Progenitor cell of endocrine pancreas (in vitro differentiated cells): ENCODE measurements at places on chromosomes 5 and 9. TPM values are rescaled to one million over a fixed set of nuclear protein-coding genes. Genes with fewer than 3 reads are reported as not detected.

GRCh38 chr9:20340511-20340861, 281.8 kb downstream of the MLLT3 start:
- H3K27ac ChIP-seq: no peak overlapping the region
- H3K36me3 ChIP-seq: no peaks in the 10 kb centered on the region
- no peaks in the 10 kb centered on the region for H3K27me3 ChIP-seq
- DNase-seq: no peak
- no peak overlapping the region for H3K4me3 ChIP-seq

DNA sequence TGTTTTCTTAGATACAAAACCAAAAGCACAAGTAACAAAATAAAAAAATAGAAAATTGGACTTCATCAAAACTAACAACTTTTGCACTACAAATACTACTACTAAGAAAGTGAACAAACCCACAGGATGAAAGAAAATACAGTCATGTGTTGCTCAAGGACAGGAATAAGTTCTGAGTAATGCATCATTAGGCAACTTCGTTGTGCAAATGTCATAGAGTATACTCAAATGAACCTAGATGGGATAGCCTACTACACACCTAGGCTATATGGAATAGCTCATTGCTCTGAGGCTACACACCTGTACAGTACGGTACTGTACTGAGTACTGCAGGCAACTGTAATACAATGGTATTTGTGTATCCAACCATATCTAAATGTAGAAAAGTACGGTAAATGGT, 88.3 kb downstream of the RAPGEF1 start:
- no peak overlapping the region for H3K4me3 ChIP-seq
- H3K27ac ChIP-seq: no peak overlapping the region
- DNase-seq: no peak
- peaks cover 23% of the 10 kb centered on the region for H3K4me1 ChIP-seq

Gene CCDC69
- 3.6 and 4.6 TPM in 2 replicates for total RNA-seq

DNA sequence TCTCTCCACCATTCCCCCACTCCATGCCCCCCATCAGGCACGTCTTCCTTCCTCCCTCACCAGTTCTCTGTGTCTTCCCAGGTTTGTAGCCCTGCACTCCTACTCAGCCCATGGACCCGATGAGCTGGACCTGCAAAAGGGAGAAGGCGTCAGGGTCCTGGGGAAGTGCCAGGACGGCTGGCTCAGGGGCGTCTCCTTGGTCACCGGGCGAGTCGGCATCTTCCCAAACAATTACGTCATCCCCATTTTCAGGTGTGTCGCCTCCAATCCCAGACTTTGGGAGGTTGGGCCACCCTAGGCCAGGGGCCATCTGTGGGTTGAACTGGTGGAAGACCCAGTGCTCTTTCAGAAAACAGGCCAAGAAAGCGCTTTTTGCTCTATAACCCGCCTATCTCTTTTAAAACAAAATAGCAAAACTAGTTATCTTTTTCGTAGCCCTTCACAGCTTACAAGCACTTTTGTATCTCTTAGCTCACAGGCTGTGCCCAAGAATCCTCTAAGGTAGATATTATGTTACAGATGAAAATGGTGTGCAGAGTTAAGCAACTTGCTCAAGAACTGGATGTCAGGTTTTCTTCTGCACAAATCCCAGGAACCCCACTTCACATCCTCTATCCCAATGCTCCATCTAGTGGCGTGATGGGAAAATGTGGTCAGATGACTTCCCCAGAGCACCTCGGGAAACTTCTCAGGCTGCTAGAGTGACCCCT, 56.2 kb downstream of the PLAC8L1 start:
- H3K4me3 ChIP-seq: no peak overlapping the region
- peaks cover 3% of the 10 kb centered on the region for H3K4me1 ChIP-seq
- peak; percentile 41 for DNase-seq

DNA sequence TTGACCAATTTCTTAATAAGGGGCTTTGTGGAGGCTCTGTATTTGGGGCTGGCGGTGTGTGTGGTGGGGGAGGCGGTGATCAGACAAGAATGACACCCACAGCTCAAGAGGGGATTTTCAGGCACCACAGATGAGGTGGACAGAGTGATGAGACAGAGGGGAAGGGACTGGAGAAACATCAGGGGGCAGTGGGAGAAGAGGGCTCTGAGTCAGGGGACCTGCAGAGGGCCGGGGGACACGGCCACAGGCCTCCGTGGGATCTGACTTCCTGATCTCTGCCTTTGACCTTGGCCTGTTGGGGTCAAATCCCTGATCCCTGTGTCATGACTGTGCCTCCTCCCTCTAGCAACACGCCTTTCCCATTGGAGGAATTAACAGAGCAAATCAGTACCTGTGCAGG, 197.7 kb downstream of the C9orf50 start:
- peaks cover 36% of the 10 kb centered on the region for H3K27me3 ChIP-seq
- peak overlapping the region; percentile 74 for H3K27ac ChIP-seq
- no peak for DNase-seq
- no peak overlapping the region for H3K4me3 ChIP-seq
- no peaks in the 10 kb centered on the region for H3K36me3 ChIP-seq
- H3K4me1 ChIP-seq: peaks cover 8% of the 10 kb centered on the region

Gene PCYOX1L
- total RNA-seq: 18.6 and 20.6 TPM in 2 replicates

Gene ANXA2R
- 0.87 and 0.93 TPM in 2 replicates for total RNA-seq

DNA sequence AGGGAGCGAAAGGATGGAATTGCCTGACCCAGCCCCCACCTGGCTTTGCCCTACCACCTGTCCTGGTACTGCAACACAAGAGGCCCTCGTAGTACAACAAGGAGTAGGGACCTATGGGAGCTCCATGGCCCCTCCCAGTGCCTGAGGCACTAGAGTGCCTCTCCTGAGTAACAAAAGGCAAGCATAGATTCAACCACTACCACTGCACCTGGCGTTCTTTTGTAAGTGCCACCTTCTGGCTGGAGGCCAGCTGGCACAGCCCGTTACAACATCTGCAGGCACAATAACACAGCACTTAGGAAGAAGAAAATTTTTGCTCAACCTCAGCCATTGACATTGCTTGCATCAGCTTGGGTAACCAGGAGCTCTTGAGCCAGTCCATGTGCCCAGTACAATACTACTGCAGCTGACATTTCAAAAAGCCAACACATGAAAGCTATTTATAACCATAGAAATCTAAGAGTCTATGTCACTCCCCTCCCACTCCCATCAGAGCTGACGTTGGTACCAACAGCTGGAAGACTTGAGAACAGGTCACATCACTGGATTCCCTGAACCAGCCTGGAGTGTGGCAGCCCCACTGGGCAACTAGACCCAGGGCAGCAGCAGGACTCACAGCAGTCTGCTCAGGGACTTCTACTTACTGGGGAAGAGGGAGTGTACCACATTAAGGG, 17.7 kb upstream of the FAM174A start:
- H3K27ac ChIP-seq: no peak overlapping the region
- no peaks in the 10 kb centered on the region for H3K27me3 ChIP-seq
- no peak overlapping the region for H3K4me3 ChIP-seq
- peaks cover 2% of the 10 kb centered on the region for H3K4me1 ChIP-seq
- no peak for DNase-seq

DNA sequence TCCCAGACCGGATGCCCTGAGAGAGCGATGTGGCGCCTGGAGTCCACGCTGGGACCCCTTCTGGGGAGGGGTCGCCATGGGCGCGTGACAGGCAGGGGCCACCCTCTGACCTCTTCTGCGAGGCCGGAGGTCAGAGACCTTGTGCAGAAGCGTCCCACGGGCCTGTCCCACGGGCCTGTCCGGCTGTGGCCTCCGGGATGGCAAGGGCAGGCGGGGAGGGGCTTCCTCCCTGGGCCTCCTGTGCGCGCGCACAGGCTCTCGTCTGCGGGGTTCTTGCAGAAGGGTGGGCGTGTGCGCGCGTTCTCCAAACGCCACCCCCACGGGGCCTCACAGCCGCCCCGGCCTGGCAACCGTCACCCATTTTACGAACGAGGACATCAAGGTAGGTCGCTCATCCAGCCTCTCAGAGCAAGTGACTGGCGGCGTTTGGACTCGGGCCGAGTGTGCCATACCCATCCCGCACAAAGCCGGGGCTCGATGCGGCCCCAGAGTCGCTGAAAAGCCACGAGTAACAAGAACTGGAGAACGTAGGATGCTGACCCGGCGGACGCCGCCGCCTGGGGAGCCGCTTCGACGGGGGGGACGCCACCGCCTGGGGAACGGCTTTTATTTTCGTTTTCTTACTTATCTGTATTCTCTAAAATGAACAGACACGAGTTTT, 897 bp downstream of the AHRR start:
- no peak overlapping the region for H3K4me3 ChIP-seq
- no peaks in the 10 kb centered on the region for H3K4me1 ChIP-seq
- no peak overlapping the region for H3K27ac ChIP-seq
- no peaks in the 10 kb centered on the region for H3K36me3 ChIP-seq

DNA sequence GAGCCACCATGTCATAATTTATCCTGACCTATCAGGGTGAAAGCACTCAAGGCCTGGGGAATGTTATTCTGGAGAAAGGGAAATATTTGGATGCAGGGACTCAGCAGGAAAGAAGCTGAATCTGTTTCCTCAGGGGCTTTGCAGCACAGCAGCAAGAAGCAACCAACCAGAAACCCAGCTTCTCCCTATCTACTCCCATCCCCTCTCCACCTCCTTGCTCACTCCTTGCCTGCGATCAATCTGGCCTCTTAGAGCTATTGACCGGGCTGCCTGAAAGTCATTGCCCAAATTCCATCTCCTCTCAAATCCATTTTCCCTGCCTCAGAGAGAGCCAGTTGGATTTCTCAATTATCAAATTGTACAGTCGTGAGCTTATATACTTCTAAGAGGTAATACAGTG, 542.0 kb upstream of the TRPC7 start:
- H3K36me3 ChIP-seq: no peaks in the 10 kb centered on the region
- H3K4me1 ChIP-seq: peaks cover 9% of the 10 kb centered on the region
- H3K27me3 ChIP-seq: no peaks in the 10 kb centered on the region
- DNase-seq: no peak
- no peak overlapping the region for H3K27ac ChIP-seq

DNA sequence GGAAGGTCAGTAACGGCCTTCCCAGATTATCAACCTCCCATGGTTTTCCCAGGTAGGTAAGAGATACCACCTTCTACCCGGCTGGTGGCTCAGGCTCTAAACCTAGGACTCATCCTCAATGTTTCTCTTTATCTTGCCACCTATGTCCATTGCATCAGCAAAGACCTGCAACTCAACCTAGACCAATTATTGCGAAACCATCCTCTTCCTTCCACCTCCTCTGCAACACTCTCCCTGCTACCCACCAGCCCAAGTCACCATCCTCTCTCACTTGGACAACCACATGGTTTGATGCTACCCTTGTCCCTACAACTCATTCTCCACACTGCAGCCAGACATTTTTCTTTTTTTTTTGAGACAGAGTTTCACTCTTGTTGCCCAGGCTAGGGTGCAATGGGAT, 65.4 kb upstream of the GDNF start:
- no peak for DNase-seq
- no peak overlapping the region for H3K4me3 ChIP-seq
- no peaks in the 10 kb centered on the region for H3K36me3 ChIP-seq
- no peaks in the 10 kb centered on the region for H3K4me1 ChIP-seq
- no peak overlapping the region for H3K27ac ChIP-seq
- no peaks in the 10 kb centered on the region for H3K27me3 ChIP-seq

- H3K36me3 ChIP-seq: no peaks in the 10 kb centered on the region
- H3K4me3 ChIP-seq: no peak overlapping the region
- no peaks in the 10 kb centered on the region for H3K4me1 ChIP-seq
- no peak overlapping the region for H3K27ac ChIP-seq
Measured at GRCh38 chr5:15363601-15364000, 136.4 kb upstream of the FBXL7 start.

DNA sequence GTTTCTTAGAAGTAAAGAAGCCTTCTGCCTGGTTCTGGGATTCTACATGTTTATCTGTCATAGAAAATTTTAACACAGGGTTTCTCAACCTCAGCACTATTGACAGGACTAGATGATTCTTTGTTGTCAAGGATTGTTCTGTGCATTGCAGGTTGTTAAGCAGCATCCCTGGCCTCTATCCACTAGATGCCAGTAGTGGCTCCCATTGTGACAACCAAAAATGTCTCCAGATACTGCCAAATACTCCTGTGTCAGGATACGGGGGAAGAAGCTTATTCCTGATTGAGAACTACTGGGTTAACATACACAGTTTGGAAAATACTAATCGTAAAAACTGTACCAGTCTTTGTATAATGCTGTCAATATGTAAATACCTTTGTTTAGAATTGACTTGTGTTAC, 167.1 kb downstream of the NIPBL start:
- no peak overlapping the region for H3K27ac ChIP-seq
- peaks cover 8% of the 10 kb centered on the region for H3K36me3 ChIP-seq
- no peak overlapping the region for H3K4me3 ChIP-seq
- DNase-seq: no peak

- H3K36me3 ChIP-seq: no peaks in the 10 kb centered on the region
- no peak overlapping the region for H3K4me3 ChIP-seq
- DNase-seq: no peak
- no peaks in the 10 kb centered on the region for H3K27me3 ChIP-seq
Measured at GRCh38 chr5:59758566-59758965, 135.0 kb downstream of the PDE4D start.

Gene MTREX
- 75.5 and 79.5 TPM in 2 replicates for total RNA-seq
